Midbrain (tissue), 1 donor: ENCODE measurements at places on chromosomes 3 and 15.
A peak's percentile ranks its signal among the peaks of the same experiment; 100 is the strongest.

DNA sequence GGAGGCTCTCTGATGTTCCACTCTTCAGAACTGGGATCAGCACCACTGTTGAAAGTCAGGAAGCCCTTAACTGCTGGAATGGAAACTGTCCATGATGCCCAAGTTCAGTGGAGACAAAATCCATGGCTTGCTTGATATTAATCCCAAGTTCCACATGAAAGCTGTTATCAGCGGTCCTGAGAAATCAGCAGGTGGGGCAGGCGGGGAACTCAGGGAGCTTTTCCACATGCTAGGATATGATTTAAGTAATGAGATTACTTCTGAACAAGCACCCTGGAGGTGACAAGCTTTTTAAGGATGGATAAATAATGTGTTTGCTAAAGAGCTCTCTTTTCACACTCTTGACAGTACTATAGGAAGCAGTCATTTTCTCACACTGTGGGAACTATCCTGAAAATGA, 82.9 kb downstream of the CYP19A1 start:
- DNase-seq, result no peak

DNA sequence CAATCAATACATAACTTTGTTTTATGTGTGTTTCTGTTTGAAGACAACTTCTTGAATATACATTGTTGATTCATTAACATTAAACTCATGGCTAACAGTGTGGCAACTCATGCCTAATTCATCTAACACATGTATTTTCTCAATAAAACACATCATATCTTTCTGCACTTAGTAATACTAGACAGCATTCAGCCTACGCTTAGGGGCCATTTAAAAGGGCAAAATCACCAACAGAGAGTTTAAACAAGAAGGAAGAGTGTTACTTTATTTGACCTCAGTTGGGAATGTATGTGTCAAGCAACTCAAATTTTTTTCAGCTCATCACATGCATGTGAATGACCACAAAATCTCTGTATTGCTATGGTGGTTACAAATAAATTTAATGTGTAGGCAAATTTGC, 128.8 kb upstream of the AADACL2 start:
- DNase-seq, result no peak

GRCh38 chr15:77650265-77650664, 17.6 kb upstream of the LINGO1 start:
- DNase-seq, result no peak

DNA sequence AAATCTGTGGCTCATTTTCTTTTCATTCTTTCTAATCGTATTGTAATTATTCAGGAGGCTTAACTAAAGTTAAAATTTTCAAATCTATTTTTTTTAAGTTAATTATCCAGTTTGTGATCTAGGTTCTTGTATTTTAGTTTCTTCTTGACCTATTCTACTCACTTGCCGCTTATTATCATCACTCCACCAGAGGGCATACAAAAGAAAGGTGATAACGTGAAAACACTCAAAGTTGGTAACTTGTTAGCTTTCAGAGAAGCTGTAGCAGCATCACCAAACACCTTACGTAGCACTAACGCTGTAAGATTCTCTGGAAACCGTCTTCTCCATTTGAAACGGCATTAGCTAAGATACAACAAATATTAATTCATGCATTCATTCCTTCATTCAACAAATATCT, 4.8 kb downstream of the GNB4 start:
- no peak for DNase-seq

DNA sequence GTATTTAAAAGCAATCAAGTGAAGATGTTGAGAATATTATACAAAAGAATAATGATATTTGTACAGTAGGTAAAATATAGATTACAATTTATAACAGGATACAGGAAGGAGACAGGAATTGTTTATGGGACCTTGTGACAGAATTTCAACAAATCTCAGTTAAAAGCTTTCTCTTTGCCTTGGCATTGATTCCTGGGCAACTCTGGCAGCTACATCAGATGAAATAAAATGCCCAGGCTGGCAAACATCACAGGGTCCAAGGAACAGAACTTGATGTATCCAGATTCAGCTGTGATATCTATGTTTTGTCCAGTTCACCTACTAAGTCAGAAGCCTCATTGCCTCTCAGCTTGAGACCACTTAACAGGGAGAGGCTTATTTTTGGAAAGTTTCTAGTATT, 473.1 kb downstream of the MCTP2 start:
- no peak for DNase-seq

- no peak for DNase-seq
Measured at GRCh38 chr15:67782691-67782991, 42.7 kb upstream of the SKOR1 start.

DNA sequence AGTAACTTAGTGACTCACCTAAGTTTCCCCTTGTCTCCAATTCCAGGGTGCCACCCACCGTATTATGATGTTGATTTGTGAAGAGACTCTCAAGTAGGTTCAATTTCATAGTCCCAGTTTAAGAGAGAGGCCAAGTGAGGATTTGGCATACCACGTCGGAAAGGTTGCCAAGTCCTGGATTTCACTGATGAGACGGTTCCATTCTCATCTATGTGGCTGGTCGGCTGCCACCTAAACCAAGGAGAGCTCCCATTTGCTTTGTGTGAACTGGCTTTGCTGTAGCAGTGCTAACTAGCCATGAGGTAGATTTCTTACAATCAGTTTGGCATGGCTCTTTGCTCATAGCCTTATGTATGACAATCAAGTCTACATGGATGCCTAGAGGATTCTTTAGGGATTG, 653.6 kb downstream of the NLGN1 start:
- DNase-seq, result no peak

- DNase-seq, result no peak
Measured at GRCh38 chr15:80093854-80094418, 34.5 kb downstream of the ZFAND6 start.

DNA sequence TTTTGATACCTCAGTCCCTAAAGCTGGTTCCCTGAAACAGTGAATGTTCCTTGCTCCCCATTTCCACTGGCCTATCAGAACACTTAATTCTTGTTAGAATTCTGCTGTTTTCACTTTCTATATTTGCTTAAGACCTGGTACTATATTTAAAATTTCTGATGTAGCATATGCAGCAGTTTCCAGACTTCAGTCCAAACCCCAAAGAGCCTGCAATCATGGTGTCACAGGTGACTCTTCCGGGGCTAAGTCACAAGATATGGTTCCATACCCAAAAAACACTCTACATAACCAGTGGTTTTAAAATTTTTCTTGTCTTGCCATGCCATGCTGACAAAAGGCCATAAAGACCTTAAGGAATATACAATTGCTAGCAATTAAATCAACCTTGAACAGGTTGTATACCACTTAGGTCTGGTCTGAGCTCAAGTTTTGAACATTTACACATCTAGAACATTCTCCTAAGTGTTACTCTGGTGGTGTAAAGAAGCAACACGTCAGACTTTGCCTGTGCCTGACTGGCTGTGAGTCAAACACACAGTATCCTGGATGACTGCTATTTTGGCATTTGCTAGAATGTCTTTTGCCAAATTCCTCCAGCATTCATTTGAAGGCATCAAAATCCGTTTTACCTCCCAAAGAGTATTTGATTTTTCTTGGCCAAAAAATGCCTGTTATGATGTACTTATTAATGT, 160.0 kb downstream of the FRMD5 start:
- no peak for DNase-seq

DNA sequence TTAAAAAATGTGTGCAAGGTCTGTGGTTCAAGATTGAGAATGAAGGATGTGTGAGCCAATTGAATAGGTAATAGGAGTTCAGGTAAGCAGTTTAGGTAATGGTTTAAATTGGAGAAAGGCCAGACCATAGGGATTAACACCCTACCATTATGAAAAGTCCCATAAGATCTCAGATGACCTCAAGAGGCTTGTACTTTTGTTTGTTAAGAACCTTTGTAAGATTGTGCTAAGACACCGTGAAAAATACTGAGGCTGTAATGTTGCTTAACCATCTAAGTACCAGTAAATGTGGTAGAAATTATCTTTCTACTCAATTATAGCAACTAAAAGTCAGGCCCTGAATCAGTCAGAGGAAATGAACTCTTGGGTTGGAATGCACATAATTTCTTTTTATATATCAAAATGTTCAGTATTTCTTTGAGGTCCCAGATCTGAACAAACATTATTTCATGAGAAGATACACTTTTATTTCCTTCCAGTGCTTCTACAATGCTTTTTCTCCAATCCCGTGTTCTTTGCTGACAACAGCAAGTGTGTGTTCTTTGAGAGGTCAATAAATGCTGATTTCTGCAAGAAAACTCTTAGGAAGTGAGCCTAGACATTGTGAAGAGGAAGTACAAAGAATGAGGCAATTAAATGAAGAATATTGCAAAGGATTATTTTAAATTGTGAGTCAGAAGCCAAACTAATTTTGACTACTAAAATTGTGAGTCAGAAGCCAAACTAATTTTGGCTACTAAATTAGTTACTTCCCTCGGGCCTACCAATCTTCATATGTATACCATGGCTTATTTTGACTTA, 66.4 kb downstream of the TCF12 start:
- peak; percentile 17 for DNase-seq

DNA sequence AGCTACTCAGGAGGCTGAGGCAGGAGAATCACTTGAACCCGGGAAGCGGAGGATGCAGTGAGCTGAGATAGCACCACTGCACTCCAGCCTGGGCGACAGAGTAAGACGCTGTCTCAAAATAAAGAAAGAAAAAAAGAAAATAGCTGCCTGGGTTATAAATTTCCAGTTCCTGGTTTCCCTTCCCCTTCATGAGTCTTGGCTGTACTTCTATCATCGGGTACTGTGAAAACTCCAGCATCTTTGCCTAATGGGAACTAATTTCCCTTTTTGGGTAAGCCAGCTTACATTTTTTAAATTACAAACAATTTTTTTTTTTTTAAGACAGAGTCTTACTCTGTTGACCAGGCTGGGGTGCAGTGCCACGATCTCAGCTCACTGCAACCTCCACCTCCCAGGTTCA, 15.0 kb downstream of the DENND4A start:
- DNase-seq, result no peak

DNA sequence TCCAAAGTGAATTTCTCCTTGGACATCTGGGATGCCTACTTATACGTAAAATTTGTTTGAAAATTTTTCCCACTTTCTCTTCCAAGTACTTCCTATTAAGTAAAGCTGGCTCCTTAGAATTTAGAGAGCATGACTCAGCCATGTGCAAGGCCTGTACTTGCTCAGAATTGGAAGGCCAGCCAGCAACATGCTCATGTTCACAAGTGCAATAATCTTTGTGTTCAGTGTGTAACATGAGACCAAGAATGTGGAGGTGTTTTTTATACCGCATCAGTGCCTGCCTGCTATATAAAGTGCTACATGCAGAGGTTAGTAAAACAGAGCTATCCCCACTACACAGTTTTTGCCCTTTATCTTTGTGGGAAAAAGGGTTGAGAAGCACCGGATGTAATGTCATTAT, 151.9 kb upstream of the FEZF2 start:
- DNase-seq, result no peak

GRCh38 chr3:52086461-52086860, 30.1 kb upstream of the DUSP7 start:
- DNase-seq, result no peak

GRCh38 chr15:41105348-41106334, 10.4 kb downstream of the INO80 start:
- no peak for DNase-seq

DNA sequence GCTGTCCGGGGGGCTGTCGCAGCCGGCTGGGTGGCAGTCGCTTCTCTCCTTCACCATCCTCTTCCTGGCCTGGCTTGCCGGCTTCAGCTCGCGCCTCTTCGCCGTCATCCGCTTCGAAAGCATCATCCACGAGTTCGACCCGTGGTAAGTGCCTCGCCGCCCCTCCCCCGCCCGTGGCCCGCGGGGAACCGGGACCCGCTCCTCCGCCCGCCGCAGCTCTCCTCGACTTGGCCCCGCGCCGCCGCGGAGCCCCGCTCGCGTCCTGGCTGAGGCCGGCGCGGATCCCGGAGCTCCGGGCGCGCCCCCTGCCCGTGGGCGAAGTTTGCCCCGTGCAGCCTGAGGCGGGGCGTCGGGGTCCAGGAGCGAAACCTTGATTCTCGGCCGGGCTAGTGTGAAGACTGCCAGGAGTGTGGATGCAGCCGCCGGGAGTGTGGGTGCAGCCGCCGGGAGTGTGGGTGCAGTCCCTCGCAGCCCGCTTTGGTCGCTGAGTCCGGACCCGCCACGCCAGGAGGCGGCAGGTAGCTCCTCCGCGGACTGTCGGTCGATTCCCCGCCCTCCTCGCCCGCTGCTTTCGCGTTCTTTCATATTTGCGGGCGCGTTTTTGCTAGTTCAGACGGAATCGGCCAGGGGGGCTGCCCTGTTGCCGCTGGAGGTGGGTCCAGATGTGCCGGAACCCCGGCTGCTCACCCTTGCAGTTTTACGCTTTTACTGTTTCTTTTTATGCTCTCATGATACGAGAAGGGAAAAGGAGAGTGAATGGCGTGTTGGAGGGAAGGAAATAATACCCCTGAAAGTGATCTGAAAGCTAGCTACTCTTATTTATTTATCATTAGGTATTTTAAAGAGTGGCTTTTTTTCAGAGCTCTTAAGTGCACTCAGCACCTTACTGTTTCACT, 692 bp downstream of the STT3B start:
- DNase-seq, result peak; percentile 57

DNA sequence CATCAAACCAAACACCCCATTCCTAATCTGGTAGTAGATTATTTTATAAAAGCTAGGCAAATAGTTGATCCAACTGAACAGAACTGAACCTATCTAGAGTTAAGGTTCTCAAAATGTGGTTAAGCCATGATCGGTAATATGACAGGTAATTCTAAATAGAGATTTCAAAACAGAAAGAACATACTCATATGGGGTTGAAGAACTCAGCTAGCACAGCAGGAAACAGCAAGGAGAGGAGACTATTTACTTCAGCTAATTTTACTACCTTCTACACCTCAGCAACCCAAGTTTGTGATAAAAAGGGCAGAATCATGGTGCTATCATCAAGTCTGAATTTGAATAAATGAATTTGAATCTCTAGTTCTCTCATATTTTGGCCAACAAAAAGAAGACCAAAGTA, 11.8 kb downstream of the CD47 start:
- no peak for DNase-seq

- peak; percentile 45 for DNase-seq
Measured at GRCh38 chr15:42084465-42085235, 9.7 kb downstream of the PLA2G4D start.

- DNase-seq, result no peak
Measured at GRCh38 chr3:140006331-140006730, 71.3 kb downstream of the CLSTN2 start.

DNA sequence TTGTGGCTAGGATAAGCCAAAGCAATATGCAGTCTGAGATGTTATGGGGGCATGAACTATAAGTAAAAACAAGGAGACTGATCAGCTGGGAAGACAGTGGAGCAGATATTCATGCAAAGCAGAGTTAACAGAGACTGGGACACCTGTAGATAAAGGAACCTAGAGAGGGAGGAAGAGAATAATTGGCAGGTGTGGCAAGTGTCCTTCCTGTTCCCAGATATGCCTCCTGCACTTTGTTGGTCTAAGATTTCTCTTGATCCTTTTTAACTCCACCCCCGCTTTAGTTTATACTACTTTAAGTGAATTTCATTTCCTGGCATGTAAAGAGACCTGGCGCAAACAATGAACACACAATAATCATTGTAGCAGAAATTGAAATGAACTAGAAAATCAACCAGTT, 169.4 kb downstream of the CNTN6 start:
- DNase-seq, result no peak

GRCh38 chr3:14719006-14719405, 44.1 kb downstream of the C3orf20 start:
- DNase-seq, result no peak
